ENCODE measurements at places on chromosomes 2 and 18. TPM values are rescaled to one million over a fixed set of nuclear protein-coding genes. Genes with fewer than 3 reads are reported as not detected.

The CNDP1 gene
- total RNA-seq: not detected

The GPR39 gene
- 0.28 TPM for total RNA-seq

The MAL gene
- total RNA-seq: not detected

The FBXO48 gene
- total RNA-seq: 0.28 TPM

The ZNF397 gene
- total RNA-seq: 16.9 TPM

The CD8B2 gene
- total RNA-seq: not detected

The ACVR1C gene
- under 0.01 TPM for total RNA-seq

The RESP18 gene
- not detected for total RNA-seq

The OBSL1 gene
- total RNA-seq: 37.8 TPM

The ANO7 gene
- 0.83 TPM for total RNA-seq

The RAPH1 gene
- 12.1 TPM for total RNA-seq
